ENCODE measurements at places on chromosomes 3 and 15.

GRCh38 chr15:85984241-85984640 is 95.4 kb upstream of the AGBL1 start:
- DNase-seq: no peak

GRCh38 chr3:195001961-195002861 is 268.7 kb downstream of the XXYLT1 start:
- peak; percentile 48 for DNase-seq

GRCh38 chr3:171966533-171967136 is 72.7 kb upstream of the FNDC3B start:
- no peak for DNase-seq

DNA sequence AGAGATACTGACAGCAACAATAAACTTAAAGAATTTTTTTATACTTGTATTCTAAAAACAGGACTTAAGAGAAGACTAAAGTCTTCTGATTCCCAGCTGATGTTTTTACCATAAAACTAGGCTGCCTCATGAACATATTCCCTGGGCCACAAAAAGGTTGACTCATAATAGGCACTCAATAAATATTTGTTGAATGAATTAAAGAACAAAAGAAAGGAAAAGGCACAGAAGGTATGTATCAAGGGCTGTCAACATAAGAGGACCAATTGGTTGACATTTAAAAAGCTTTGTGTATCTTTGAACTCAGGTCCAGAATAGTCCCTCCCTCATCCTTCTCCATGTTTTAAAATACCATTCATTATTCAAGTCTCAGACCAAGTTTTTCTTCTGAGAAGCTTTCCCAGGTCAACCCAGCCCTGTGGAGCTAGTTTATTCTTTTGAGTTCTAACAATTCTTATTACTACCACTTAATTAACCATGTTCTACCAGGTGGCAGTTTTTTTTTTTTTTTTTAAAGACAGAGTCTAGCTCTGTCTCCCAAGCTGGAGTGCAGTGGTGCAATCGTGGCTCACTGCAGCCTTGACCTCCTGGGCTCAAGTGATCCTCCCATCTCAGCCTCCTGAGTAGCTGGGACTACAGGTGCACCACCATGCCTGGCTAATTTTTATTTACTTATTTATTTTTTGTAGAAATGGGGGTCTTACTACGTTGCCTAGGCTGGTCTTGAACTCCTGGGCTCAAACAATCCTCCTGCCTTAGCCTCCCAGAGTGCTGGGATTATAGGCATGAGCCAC is 17.5 kb upstream of the ARHGEF3 start:
- no peak for DNase-seq

GRCh38 chr3:158750016-158750415 is 17.8 kb upstream of the RARRES1 start:
- DNase-seq: no peak

DNA sequence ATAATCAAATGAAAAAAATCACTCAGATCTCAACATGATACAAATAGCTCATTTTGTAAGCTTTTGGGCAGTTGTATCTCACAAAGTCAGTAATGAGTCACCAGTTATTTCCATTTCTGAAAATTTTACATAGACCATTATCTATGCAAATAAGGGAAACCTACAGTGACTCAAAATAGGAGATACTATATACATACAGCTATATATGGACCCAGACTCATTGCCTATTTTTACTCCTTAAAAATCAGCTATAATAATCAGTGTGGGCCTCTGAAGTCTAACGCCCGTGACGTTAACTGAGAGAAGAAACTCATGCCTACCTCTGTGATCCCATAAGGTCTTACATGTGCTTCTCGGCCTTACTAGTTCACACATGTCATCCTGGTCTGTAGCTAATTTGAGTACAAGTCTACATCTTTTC is 31.6 kb downstream of the LRIG1 start:
- DNase-seq: no peak
